ENCODE measurements at places on chromosomes 2 and 18. TPM values are rescaled to one million over a fixed set of nuclear protein-coding genes. Genes with fewer than 3 reads are reported as not detected.

The DPP10 gene
- total RNA-seq, result 0.68 TPM

The TCF4 gene
- 102 TPM for total RNA-seq

- DNase-seq, result no peak
- H3K4me3 ChIP-seq, result no peak overlapping the region
- no peaks in the 10 kb centered on the region for H3K4me1 ChIP-seq
- no peaks in the 10 kb centered on the region for H3K36me3 ChIP-seq
Measured at GRCh38 chr2:148273158-148273691, 252.3 kb downstream of the MBD5 start.

GRCh38 chr2:188367164-188367563 lies 75.5 kb downstream of the GULP1 start:
- H3K27me3 ChIP-seq, result no peaks in the 10 kb centered on the region
- DNase-seq, result no peak
- H3K27ac ChIP-seq, result no peak overlapping the region
- no peak overlapping the region for H3K4me3 ChIP-seq
- no peaks in the 10 kb centered on the region for H3K4me1 ChIP-seq

DNA sequence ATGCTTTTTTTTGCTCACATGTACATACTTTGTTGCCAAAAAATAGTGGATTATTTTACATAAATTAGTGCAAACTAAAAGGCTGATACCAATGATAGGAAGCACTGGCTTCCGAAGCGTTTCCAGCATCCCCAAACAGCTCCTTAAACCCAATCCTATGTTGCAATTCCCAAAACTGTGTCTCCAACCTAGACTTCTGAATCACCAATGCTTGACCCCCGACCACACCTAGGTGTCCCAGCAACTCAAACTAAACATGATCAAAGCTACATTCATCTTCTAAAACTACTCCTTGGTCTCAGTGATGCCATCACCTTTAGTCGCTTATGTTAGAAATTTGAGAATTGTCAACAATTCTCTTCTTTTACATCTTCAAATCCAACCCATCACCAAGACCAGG lies 13.4 kb downstream of the ATP8B1 start:
- H3K4me3 ChIP-seq, result no peak overlapping the region
- H3K36me3 ChIP-seq, result no peaks in the 10 kb centered on the region
- H3K4me1 ChIP-seq, result peaks cover 49% of the 10 kb centered on the region

GRCh38 chr2:85009019-85009618 lies 38.2 kb downstream of the KCMF1 start:
- no peak overlapping the region for H3K27ac ChIP-seq
- no peak overlapping the region for H3K4me3 ChIP-seq
- H3K27me3 ChIP-seq, result no peaks in the 10 kb centered on the region
- no peaks in the 10 kb centered on the region for H3K36me3 ChIP-seq
- no peak for DNase-seq
- H3K4me1 ChIP-seq, result peaks cover 19% of the 10 kb centered on the region

DNA sequence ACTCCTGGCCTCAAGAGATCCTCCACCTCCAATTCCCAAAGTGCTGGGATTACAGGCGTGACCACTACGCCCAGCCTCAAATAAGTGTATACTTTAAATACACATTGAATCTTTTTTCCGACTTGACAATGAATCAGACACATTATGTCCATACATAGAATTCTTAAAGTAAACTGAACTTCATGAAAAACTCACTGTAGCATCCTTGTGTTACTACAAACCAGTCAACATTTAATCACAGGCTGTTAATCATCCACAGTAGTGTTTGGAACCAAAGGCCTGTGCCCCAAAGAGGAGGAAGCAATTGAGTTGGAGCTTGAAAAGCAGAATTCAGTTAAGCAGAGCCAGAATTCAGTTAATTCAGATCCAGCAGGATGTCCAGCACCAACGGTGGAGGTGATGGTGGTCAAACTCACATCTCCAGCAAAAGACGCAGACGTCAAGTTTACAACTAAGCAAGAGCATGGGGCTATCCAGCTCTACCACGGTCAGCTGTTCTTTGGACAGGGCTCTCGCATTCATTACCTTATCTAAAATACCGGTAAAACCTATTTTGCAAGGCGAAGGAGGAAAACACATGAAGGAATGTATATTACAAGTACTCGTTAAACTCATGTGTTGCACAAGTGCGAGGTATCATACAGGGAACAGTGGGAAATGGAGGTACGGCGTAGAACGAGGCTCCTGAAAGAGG lies 1.2 kb downstream of the SLC39A6 start:
- peaks cover 16% of the 10 kb centered on the region for H3K36me3 ChIP-seq
- peak overlapping the region; percentile 69 for H3K4me3 ChIP-seq
- peaks cover 12% of the 10 kb centered on the region for H3K4me1 ChIP-seq

- no peaks in the 10 kb centered on the region for H3K36me3 ChIP-seq
- H3K27me3 ChIP-seq, result no peaks in the 10 kb centered on the region
- no peak overlapping the region for H3K4me3 ChIP-seq
- H3K27ac ChIP-seq, result no peak overlapping the region
- H3K4me1 ChIP-seq, result no peaks in the 10 kb centered on the region
- no peak for DNase-seq
Measured at GRCh38 chr2:166900700-166901099, 12.4 kb downstream of the XIRP2 start.

Data from left lung (tissue), 14 donors.